Subcutaneous adipose tissue (tissue), 4 donors: ENCODE measurements at places on chromosomes 6 and 20. TPM values are rescaled to one million over a fixed set of nuclear protein-coding genes. Genes with fewer than 3 reads are reported as not detected.

RIPPLY2 gene
- total RNA-seq = not detected

WFDC6 gene
- total RNA-seq = not detected

CRISP2 gene
- total RNA-seq = not detected

MEI4 gene
- 0.16 TPM for total RNA-seq

ECT2L gene
- total RNA-seq = not detected

HLA-DQA1 gene
- 6.6 TPM for total RNA-seq

TPX2 gene
- total RNA-seq = 4.4 TPM

DYNLT2 gene
- total RNA-seq = 1.3 TPM
